ENCODE measurements at places on chromosomes 2 and 18. TPM values are rescaled to one million over a fixed set of nuclear protein-coding genes. Genes with fewer than 3 reads are reported as not detected.

Gene AQP4
- total RNA-seq = not detected

Gene APLF
- 0.54 TPM for total RNA-seq

Gene CKAP2L
- 13.4 TPM for total RNA-seq

Gene ODC1
- 131 TPM for total RNA-seq

Gene FBLN7
- total RNA-seq = 0.74 TPM

Gene HOXD9
- total RNA-seq = 1.7 TPM

Gene B4GALT6
- total RNA-seq = 6.2 TPM

Gene KLHL41
- 0.37 TPM for total RNA-seq

Gene SCN1A
- total RNA-seq = not detected

Gene SLC25A12
- 14.8 TPM for total RNA-seq

Gene TLX2
- 0.44 TPM for total RNA-seq

Gene SPC25
- 20.3 TPM for total RNA-seq

Gene IL1B
- 0.24 TPM for total RNA-seq

Gene C2orf78
- not detected for total RNA-seq

Gene ATL2
- 56.5 TPM for total RNA-seq

Gene PLEK
- total RNA-seq = not detected

Gene DNAJC5G
- total RNA-seq = not detected

Gene DGKD
- 103 TPM for total RNA-seq

Gene GPR17
- 0.12 TPM for total RNA-seq

Gene RAX
- total RNA-seq = not detected

Gene SPIRE1
- 17.0 TPM for total RNA-seq

Gene DSC2
- total RNA-seq = 0.94 TPM

Gene DNAH7
- 0.84 TPM for total RNA-seq

Gene ATP6V1C2
- 0.14 TPM for total RNA-seq

Gene TIA1
- 47.7 TPM for total RNA-seq

Data from A549 treated with CORT108297 at 1 μM for 4 hours (cell line).